ENCODE measurements at places on chromosomes 5 and 9. TPM values are rescaled to one million over a fixed set of nuclear protein-coding genes. Genes with fewer than 3 reads are reported as not detected.

- DNase-seq, result no peak
Observed at GRCh38 chr9:95457769-95458168, 59.0 kb downstream of the PTCH1 start.

- DNase-seq, result no peak
Observed at GRCh38 chr5:171701100-171701541, 84.5 kb upstream of the SMIM23 start.

DNA sequence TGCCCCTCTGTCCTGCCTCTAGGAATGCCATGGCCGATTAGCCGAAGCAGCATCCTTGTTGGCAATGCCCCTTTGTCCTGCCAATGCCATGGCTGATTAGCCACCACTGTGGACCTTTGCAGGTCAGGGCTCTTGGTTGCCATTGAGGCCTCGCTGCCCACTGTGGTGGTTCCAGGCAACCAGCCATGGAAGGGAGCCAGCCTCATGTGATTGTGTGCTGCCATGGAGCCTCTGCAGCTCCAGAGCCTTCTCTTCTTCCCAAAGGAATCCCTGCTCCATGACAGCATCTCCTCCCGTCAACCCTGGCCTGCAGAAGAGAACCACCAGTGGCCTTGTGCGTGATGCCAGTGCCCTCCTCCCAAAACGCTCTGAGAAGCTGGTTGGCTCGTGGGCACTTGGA lies 187.0 kb downstream of the CACNA1B start:
- no peak for DNase-seq

DNA sequence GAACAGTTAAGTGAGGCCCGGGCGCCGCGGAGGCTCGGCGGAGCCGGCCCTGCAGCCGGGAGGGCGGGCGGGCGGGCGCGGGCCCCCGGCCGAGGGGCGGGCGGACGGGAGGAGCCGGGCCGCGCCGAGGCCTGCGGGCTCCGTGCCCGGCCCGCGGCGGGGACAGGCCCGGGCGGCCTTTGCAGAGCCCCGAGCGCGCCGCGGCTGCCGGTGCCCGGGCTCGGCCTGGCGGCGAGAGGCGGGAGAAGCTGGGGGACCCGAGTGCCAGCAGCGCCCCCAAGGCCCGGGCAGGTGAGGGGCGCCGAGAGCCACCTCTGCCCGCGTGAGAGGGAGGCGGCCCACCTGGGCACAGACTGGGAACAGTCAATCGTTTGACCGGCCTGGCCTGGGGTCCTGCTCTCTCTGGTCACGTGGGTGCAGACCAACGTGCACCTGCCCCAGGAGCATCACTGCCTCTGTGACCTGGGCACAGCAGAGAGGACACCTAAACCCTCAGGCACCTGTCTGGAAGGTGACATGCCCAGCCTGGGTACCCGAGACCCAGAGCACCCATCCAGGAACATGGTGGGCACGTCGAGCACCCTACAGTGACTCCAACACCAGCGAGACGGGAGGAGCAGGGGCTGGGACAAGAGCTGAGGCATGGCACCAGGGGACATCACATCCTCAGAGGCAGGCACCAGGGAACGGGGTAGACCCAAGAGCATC lies 531 bp downstream of the MVB12B start:
- no peak for DNase-seq

SLC36A3 gene
- total RNA-seq, result not detected

FAM163B gene
- not detected for total RNA-seq

OTP gene
- not detected for total RNA-seq
